T-cell (primary cell): ENCODE measurements at places on chromosomes 13 and 19.

- no peak for DNase-seq
- H3K4me3 ChIP-seq = no peak overlapping the region
- no peaks in the 10 kb centered on the region for H3K4me1 ChIP-seq
Observed at GRCh38 chr13:65841156-65841555, 1389.0 kb downstream of the PCDH9 start.

DNA sequence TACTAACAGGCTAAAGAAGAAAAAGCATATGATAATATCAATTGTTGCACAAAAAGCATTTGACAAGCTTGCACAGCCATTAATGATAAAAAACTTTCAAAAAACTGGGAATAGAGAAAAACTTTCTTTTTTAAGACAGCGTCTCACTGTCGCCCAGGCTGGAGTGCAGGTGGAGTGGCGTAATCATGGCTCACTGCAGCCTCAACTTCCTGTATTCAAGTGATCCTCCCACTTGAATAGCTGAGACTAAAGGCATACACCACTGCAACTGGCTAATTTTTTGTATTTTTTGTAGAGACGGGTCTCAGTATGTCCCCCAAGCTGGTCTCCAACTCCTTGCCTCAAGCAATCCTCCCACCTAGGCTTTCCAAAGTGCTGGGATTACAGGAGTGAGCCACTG is 382.8 kb downstream of the TSHZ3 start:
- no peak for DNase-seq
- no peaks in the 10 kb centered on the region for H3K4me1 ChIP-seq
- H3K36me3 ChIP-seq = no peaks in the 10 kb centered on the region
- H3K27ac ChIP-seq = no peak overlapping the region
- no peak overlapping the region for H3K4me3 ChIP-seq
- no peaks in the 10 kb centered on the region for H3K27me3 ChIP-seq

DNA sequence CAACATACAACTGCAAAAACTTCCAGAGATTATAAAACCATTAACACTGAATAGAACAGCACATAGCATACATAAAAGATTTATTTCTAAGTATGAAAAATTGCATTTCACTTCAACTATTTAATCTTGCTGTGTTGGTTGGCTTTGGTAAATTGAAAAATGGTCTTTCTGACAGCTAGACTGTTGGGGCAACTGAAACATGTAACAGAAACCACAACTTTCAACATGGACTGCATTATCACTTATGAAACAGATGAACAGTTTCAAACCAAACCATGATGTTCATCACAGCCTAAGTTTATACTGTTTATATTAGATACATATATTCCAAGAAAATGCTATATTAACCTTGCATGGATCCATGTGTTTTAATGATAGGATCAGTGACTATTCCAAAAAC is 324.1 kb upstream of the PCDH9 start:
- no peaks in the 10 kb centered on the region for H3K27me3 ChIP-seq
- DNase-seq = no peak
- no peak overlapping the region for H3K4me3 ChIP-seq
- H3K4me1 ChIP-seq = no peaks in the 10 kb centered on the region
- H3K36me3 ChIP-seq = no peaks in the 10 kb centered on the region

DNA sequence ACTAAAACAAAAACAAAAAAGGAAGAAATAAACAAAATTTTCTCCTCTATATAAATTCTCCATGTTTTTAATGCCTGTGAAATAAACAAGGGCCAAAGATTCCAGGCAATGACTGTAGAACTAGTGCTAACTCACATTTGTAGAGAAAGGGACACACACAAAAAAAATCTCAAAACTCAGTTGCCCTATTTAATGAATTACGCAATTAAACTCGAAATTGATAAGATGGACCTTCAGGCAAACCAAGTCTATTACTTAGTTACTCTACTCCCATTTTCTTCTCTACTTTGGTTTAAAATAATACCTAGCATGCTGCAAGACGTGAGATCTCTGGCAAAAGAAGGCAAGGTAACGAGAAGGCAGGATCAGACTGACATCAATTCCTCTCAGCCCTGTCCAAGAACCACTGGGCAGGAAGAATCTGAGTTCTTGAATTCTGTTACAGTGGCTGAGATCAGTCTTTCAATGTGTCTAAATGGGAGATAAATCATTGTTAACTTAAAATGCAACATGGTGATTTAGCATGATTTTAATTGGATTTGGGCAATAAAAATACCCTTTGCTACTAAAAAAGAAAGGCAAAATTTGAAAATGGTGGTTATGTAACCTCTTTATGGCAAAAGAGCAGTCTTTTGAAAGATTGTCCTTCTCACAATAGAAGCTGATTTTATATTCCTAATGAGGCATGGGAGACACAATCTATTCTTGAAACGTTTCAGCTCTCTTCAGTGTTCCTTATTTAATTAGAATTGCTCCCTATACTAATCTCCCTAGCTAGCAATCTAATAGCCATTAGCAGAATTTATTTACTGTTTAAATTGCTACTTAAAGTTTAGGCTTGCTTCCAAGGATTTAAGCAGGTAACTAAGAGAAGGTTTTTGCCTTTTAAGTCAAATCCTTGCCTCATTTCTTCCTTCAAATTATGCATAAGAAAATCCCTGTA is 25.9 kb downstream of the SPRY2 start:
- H3K4me1 ChIP-seq = no peaks in the 10 kb centered on the region
- no peak for DNase-seq
- H3K36me3 ChIP-seq = no peaks in the 10 kb centered on the region
- H3K27ac ChIP-seq = no peak overlapping the region
- no peak overlapping the region for H3K4me3 ChIP-seq
- no peaks in the 10 kb centered on the region for H3K27me3 ChIP-seq

- H3K4me3 ChIP-seq = no peak overlapping the region
- DNase-seq = no peak
- H3K36me3 ChIP-seq = no peaks in the 10 kb centered on the region
- H3K4me1 ChIP-seq = peaks cover 31% of the 10 kb centered on the region
- no peak overlapping the region for H3K27ac ChIP-seq
Observed at GRCh38 chr19:35246466-35247092, 2.2 kb upstream of the LSR start.

GRCh38 chr19:45676851-45677263 is 8.8 kb downstream of the GIPR start:
- peaks cover 31% of the 10 kb centered on the region for H3K4me1 ChIP-seq
- H3K36me3 ChIP-seq = no peaks in the 10 kb centered on the region
- H3K4me3 ChIP-seq = peak overlapping the region; percentile 74
- H3K27me3 ChIP-seq = peaks cover 21% of the 10 kb centered on the region
- peak; percentile 30 for DNase-seq

GRCh38 chr19:1469255-1470054 is 9.6 kb downstream of the C19orf25 start:
- peaks cover 3% of the 10 kb centered on the region for H3K36me3 ChIP-seq
- H3K4me3 ChIP-seq = peak overlapping the region; percentile 72
- H3K27me3 ChIP-seq = peaks cover 75% of the 10 kb centered on the region
- DNase-seq = no peak

- H3K36me3 ChIP-seq = no peaks in the 10 kb centered on the region
- no peak overlapping the region for H3K4me3 ChIP-seq
- DNase-seq = peak; percentile 25
- H3K4me1 ChIP-seq = peaks cover 10% of the 10 kb centered on the region
- peaks cover 6% of the 10 kb centered on the region for H3K27me3 ChIP-seq
Observed at GRCh38 chr19:38538793-38539528, 78.8 kb downstream of the MAP4K1 start.

DNA sequence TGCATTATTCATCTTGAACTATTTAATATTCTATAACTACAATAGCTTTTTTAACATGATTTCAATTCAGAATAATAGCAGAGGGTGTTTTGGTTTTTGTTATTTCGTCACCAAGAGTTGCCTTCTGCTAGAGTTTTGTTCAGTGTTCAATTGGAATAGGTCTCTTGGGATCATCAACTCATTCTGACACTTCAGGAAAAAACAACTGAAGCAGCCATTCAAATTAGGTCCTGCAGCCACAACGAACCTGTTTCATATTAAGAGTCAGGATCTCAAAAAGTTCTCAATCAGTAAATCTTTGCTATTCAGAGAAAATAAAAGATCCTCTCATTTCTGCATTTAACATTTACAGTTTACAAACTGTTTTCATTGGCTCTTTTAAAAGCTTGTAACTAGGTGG is 2.4 kb upstream of the CHAMP1 start:
- H3K4me1 ChIP-seq = peaks cover 15% of the 10 kb centered on the region
- H3K27ac ChIP-seq = no peak overlapping the region
- H3K36me3 ChIP-seq = peaks cover 2% of the 10 kb centered on the region
- no peak overlapping the region for H3K4me3 ChIP-seq
- no peaks in the 10 kb centered on the region for H3K27me3 ChIP-seq

DNA sequence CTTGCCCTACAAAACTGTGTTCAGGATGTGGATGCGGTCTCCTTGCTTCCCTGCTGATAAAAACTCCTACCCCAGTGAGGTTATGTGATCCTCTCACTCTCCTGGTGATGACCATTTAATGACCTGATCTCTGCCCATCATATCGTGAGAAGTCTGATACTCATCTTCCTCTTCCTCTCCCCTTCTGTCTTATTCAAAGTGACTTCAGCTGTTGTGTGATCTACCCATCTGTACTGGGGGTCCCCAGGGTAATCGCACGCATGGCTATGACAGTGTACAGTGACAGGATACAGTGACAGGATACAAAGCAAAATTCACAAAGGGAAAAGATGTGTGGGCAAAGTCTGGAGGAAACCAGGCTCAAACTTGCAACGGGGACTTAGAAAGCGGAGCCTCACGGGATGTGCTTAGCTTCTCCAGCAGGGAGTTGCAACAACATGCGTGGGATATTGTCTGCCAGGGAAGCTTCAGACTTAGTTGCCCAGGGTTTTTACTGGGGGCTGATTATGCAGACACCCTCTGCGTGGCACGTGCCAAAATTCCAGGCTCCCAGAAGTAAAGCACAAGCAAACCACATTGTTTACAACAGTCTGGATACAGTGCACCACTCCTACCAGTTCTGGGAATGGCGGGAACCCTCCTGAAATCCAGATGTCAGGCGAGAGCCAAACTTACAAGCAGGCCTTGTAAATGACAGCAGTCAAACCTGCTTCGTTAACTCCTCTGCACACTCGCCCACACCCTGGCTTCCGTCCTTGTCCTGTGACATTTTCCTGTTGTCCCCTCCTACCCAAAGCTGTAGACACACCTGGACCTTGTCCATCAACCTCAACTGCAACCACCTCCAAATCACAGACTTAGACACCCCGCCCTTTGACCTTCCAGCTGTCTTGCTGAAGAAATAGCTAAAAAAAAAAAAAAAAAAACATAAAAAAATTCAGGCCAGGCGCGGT is 18.0 kb upstream of the GARRE1 start:
- H3K27me3 ChIP-seq = no peaks in the 10 kb centered on the region
- no peak overlapping the region for H3K4me3 ChIP-seq
- DNase-seq = no peak
- H3K36me3 ChIP-seq = no peaks in the 10 kb centered on the region
- no peak overlapping the region for H3K27ac ChIP-seq

DNA sequence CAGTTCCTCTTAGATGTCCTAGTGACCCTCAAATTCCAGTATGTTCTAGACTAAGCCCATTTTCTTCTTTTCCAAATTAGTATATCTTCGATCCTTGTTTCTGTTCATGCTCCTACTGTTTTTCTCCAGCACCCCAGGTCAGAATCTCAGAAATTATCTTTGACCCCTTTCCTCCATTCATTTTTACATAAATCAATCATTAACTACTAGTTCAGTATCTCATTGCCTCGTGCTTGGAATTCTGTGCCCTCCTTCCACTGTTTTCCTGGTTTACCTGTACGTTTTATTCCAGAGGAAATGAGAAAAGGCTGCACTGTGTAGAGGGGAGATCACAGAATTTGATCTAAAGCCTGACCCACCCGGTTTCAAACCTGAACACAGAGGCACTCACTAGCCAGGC is 107.9 kb downstream of the LRCH1 start:
- H3K4me3 ChIP-seq = no peak overlapping the region
- no peak for DNase-seq
- H3K36me3 ChIP-seq = no peaks in the 10 kb centered on the region
- no peaks in the 10 kb centered on the region for H3K27me3 ChIP-seq
- H3K27ac ChIP-seq = no peak overlapping the region
- peaks cover 5% of the 10 kb centered on the region for H3K4me1 ChIP-seq

DNA sequence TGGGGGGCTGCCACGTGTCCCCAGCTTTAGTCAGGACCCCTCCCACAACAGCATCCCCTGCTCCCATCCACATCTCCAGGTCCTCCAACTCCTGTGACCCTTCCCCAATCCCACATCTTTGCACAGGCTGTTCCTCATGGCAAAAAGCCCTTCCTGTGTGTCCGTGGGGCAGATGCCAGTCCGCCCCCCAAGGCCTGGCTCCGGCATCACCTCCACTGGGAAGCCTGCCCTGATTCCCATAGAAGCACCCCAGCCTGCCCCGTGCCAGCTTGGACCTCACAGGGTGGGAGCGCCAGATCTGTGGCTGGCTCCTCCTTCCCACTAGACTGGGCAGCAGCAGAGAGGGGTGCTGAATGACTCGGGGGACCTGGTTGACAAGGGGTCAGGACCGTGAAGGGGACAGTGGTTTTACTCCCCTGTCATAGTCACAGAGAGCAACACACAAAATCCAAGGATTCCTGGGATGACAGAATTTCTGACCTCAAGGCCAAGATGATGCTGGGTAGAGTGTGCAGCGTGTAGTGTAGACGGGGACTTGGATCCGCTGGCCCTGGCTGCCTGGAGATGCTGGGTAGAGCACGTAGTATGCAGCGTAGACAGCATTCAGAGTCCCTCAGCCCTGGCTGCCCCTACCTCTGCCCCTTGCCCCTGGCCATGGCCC is 13.3 kb downstream of the KLF2 start:
- no peak for DNase-seq
- H3K36me3 ChIP-seq = no peaks in the 10 kb centered on the region
- H3K4me3 ChIP-seq = peak overlapping the region; percentile 30
- H3K27ac ChIP-seq = peak overlapping the region; percentile 64

DNA sequence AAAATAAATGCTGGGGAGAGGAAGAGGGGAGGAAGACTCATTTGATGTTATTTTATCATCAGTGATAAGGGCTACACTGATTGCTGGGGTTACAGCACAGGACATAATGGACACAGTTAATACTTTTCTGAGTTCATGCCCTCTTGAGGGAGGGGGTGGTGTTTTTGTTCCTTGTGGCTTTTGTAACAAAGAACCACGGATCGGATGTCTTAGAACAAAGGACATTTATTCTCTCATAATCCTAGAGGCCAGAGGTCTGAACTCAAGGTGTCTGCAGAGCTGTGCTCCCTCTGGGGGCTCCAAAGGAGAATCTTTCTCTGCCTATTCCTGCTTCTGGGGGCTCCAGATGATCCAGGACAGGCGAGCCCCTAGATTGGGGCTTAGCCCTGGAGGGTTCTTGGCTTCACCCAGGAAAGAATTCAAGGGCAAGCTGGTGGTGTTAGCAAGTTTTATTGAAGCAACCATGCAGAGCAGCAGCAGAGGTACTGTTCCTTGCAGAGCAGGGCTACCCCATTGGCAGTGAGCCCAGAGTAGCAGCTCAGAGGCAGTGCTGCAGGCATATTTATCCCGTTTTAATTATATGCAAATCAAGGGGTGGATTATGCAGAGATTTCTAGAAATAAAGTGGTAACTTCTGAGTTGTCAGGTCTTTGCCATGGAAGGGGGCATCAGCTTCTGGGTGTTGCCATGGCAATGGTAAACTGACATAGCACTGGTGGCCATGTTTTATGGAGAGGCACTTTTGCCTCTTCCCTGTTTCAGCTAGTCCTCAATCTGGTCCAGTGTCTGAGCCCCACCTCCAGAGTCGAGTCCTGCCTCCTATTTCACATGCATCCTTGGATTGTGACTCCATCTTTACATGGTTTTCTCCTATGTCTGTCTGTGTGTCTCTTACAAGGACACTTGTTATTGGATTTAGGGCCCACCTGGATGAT is 18.0 kb downstream of the VAV1 start:
- H3K27ac ChIP-seq = no peak overlapping the region
- peaks cover 10% of the 10 kb centered on the region for H3K4me1 ChIP-seq
- no peak overlapping the region for H3K4me3 ChIP-seq
- H3K36me3 ChIP-seq = peaks cover 23% of the 10 kb centered on the region

- peaks cover 33% of the 10 kb centered on the region for H3K4me1 ChIP-seq
- no peaks in the 10 kb centered on the region for H3K36me3 ChIP-seq
- peaks cover 52% of the 10 kb centered on the region for H3K27me3 ChIP-seq
- H3K4me3 ChIP-seq = peak overlapping the region; percentile 98
Observed at GRCh38 chr13:80341756-80342370, 937 bp upstream of the SPRY2 start.
